ENCODE measurements at places on chromosomes 11 and 22.

DNA sequence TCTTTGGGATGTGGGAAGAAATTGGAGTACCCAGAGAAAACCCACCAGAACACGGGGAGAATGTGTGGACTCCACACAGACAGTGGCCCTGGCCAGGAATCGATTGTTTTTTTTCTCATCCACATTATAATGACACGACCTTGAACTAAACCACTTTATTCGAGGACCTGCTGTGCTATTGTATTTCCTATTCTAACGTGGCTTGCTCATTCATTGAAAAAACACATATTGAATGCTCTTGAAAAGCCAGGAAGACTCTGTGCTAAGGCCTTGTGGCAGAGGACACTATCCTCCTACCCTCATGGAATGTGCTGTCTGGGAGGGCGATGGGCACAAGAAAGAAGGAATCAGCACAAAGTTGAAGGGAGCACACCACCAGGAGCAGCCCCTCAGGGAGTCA is 9.1 kb upstream of the SREBF2 start:
- DNase-seq, result no peak

DNA sequence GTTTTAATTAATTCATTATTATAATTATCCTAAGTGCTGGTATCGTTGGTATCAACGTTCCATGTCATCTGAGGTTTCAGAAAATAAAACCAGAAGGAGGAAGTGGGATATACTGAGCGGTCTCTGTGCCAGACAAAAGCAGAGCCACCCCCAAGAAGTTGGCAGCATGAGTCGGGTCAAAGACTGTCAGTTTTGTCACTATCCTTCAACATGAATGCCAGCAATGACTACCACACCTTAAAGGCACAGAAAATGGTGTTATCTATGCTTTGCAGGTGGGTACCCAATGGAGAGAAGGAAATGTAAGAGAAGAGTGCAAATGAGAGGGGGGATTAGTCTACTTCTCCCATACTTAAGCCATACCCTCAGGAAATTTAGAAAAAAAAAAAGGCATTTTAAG is 408.5 kb downstream of the OPCML start:
- no peak for DNase-seq

GRCh38 chr22:31343235-31344191 is 2.6 kb downstream of the PATZ1 start:
- no peak for DNase-seq

DNA sequence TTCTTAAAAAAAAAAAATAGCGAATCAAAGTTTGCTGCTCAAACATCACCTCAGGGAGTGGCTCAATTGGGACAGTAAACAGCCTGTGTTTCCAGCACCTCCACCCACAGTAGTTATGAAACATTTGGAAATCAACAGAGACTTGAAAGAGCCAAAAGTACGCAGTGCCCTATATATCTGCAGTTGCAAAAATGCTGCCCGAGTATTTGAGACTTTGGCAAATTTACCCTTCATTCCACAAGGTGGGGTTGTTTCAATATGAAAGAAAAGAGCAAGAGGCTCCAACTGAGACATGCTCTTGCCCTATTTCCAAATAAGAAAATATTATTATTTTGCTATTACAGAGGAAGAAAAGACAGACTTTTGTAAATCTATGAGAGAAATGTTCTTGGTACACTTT is 851.1 kb upstream of the RAG2 start:
- no peak for DNase-seq

DNA sequence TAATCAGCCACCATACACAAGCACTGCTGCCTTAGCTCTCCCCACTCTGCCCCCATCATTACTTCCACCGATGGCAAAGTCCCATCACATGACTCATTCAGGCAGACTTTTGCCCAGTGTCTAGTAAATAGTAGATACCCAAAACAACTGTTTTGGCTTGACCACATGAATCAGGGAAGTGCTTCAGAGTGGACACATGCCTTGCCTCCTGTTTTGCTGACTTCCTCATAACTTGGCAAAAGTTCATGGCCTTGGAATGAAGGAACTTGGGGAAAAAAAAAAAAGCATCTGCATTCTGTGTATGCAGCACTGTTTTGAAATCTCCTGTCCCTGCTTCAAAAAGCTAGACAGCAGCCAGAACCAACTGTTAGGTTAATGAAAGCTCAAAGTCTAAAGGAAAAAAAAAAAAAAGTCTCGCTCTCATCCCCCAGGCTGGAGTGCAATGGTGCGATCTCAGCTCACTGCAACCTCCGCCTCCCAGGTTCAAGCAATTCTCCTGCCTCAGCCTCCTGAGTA is 335.3 kb downstream of the FAM181B start:
- DNase-seq, result no peak
